ENCODE measurements at places on chromosomes 1 and 21.
A peak's percentile ranks its signal among the peaks of the same experiment; 100 is the strongest.

DNA sequence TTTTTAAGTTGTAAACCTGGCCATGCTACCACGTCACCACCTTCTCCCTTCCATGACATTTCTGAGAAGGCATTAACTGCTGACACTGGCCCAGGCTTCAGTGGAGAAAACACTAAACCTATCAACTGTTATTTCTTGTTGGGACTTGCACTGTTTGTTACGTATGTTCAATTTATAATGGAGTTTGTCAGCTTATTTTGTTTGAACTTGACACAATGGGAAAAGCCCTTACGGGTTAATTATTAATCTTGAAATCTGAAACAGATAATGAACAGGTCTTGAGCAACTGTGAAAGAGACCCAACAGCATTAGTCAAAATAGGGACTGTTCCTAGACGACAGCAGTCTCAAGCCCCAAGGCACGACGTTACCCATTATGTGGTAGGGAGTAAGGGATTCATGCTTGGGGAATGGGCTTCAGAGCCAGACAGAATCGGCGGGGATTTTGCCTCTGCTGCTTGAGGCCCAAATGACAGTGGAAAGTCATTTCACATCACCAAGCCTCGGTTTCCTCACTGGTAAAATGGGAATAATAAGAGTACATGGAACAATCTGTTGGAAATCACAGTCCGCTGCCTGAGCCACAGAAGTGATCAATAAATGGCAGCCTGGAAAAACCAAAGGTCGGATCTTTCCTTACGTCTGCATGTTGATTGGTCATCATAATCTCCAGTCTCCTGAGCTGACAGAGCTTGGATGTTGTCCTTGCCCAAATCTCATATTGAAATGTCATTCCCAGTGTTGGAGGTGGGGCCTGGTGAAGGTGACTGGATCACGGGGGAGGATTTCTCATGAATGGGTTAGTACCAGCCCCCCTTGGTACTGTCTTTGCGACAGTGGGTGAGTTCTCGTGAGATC, 44.5 kb downstream of the TIAM1 start:
- DNase-seq: peak; percentile 65

- DNase-seq: no peak
Observed at GRCh38 chr1:109821831-109822745, 58.4 kb upstream of the EPS8L3 start.

- no peak for DNase-seq
Observed at GRCh38 chr1:238399558-238399957, 508.8 kb upstream of the ZP4 start.

GRCh38 chr1:204885790-204886189, 15.1 kb downstream of the NFASC start:
- no peak for DNase-seq

- no peak for DNase-seq
Observed at GRCh38 chr1:223097713-223098112, 45.3 kb downstream of the TLR5 start.

DNA sequence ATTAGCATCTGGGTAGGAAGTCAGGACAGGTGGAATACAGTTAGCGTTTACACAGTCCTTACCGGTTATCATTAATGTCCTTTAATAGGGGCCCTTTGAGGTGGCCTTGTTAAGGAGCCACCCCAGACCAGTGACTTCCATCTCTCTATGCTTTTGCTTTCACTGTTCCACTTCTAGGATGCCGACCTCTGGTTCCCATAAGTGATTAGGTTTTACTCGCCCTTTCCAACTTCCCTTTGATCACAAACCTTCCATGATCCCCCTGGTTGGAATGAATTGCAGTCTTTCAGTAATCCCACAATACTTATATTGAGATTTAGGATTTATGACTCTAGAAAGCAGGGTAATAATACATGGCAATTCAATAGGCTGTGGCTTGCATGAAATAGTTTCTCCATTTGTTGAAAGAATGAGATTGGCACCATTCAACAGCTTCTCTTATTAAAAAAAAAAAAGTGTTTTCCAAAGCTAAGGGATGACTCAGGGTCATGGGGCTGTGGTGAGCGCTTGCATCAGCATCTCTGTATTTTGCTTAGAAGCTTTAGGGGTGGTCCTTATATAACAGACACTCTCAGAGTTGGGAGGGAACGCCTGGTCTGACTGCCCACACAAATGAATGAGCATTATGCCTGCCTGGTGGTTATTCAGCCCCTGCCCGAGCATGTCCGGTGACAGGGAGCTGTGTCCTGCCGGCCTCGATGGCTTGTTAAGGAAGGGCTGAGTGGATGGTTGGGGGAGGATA, 110.5 kb downstream of the CNIH3 start:
- no peak for DNase-seq

GRCh38 chr1:3270403-3271245, 183.8 kb upstream of the ARHGEF16 start:
- no peak for DNase-seq

DNA sequence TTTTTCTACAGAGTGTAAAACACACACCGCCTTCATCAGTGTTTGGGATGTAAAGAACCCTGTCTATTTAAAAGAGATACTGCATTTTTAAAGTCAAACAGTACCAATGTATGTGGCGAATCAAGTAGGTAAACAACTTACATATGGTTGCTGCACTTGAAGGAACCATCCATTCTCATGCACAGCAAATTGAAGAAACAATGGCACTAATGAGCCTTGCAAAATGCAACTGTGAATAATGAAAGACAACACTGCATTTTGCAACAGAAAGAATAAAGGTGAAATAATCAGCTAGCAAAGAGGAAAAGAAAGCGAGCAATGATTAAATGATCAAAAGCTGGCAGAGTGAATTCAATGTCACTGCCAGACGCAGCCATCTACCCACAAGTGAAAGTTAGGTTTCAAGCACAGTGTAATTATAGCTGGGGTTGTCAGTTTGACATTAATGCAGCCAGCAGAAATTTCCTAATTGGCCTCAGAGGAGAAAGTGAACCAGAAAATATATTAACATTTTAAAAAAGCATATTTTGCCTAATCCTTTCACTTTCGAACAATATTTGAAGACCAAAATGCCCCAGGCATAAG, 10.9 kb upstream of the BARHL2 start:
- DNase-seq: no peak

DNA sequence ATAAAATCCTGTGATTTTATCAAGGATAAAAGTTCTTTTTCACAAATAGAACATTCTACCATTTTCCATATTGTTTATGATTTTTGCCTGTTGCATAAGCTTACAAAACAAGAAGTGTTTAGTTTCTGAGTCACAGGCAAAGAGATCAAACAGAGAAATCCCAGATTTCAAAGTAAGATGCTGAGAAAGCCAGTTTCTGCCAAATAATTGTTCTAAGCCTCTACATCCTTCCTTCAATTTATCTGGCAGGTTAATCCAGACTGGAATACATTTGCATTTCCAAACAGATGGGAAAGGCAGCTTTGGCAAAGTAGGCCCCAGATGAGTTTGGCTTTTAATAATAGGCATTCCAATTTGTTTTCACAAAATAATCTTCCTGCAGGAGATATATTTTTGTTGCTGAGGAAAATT, 2.5 kb downstream of the SLC1A7 start:
- DNase-seq: no peak

GRCh38 chr1:200992382-200993048, 31.0 kb downstream of the KIF21B start:
- DNase-seq: no peak

- DNase-seq: no peak
Observed at GRCh38 chr1:97089173-97089572, 367.6 kb downstream of the PTBP2 start.

Measured in urinary bladder (tissue), 4 donors.